Muscle of arm (tissue), 14 donors: ENCODE measurements at places on chromosomes 11 and 22. TPM values are rescaled to one million over a fixed set of nuclear protein-coding genes. Genes with fewer than 3 reads are reported as not detected.

GRCh38 chr11:46064221-46064620, 57.0 kb downstream of the PHF21A start:
- no peak for DNase-seq

DNA sequence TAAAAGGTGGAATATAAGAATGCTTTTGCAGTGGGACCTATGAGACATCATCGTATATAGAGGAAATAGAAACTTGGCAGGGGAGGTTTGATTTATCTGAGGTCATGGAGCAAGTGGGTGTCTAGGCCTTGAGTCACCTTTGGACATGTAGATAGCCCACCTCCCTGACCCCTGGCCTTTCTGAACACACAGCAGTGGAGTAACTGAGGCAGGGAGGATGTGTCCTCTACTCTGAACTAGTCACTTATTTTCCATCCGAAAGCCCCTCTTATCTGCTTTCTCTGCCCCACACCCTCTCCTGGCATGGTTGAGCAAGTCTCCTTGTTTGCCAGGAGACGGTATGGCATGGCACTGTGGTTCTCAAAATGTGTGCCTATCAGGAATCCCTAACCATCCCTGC, 7.9 kb downstream of the CD82 start:
- DNase-seq, result no peak

GRCh38 chr11:16059332-16059731, 297.0 kb downstream of the SOX6 start:
- DNase-seq, result no peak

The SEPTIN3 gene
- polyA plus RNA-seq, result not detected

GRCh38 chr11:16081382-16082094, 274.8 kb downstream of the SOX6 start:
- peak; percentile 14 for DNase-seq

The TSPAN18 gene
- polyA plus RNA-seq, result 38.2 TPM
